ENCODE measurements at places on chromosomes 4 and X. TPM values are rescaled to one million over a fixed set of nuclear protein-coding genes. Genes with fewer than 3 reads are reported as not detected.
A peak's percentile ranks its signal among the peaks of the same experiment; 100 is the strongest.

GRCh38 chr4:47720787-47721186 lies 117.1 kb downstream of the CORIN start:
- H3K27me3 ChIP-seq: no peaks in the 10 kb centered on the region
- no peaks in the 10 kb centered on the region for H3K36me3 ChIP-seq
- no peak overlapping the region for H3K27ac ChIP-seq
- H3K4me1 ChIP-seq: no peaks in the 10 kb centered on the region
- no peak for DNase-seq

DNA sequence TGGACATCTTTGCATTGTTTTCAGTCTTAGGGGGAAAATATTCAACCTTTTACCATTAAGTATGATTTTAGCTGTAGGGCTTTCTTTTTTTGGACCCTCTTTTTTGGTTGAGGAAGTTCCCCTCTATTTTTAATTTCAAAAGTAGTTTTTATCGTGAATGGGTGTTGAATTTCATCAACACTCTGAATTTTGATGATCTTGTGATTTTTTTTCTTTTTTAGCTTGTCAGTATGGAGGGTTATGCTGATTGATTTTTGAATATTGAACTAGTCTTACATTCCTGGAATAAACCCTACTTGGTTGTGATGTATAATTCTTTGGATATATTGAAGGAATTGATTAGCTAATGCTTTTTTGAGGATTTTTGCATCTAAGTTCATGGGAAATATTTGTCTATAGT lies 1.7 kb downstream of the ZNF81 start:
- H3K36me3 ChIP-seq: no peaks in the 10 kb centered on the region
- no peaks in the 10 kb centered on the region for H3K27me3 ChIP-seq
- no peak overlapping the region for H3K4me3 ChIP-seq
- peaks cover 16% of the 10 kb centered on the region for H3K4me1 ChIP-seq
- H3K27ac ChIP-seq: no peak overlapping the region
- DNase-seq: no peak

GRCh38 chr4:150722908-150723362 lies 141.0 kb downstream of the MAB21L2 start:
- H3K4me1 ChIP-seq: no peaks in the 10 kb centered on the region
- H3K27me3 ChIP-seq: no peaks in the 10 kb centered on the region
- no peak for DNase-seq
- no peak overlapping the region for H3K4me3 ChIP-seq

DNA sequence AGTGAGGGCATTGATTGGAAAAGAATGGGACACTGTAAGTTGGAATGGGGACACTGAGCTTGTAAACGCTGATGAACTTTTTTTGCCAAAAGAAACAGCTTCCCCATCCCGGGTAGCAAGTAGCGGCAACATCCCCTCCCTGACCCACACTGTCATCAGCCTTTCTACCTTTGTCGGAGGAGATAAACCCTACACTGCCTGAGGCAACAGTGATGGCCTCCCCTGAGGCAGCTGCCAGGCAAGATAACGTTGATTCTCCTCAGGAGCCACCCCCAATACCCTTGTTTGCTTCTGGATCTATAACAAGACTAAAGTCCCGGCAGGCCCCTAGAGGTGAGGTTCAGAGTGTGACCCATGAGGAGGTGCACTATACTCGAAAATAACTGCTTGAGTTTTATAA lies 10.3 kb upstream of the RAB33B start:
- DNase-seq: no peak
- H3K4me1 ChIP-seq: no peaks in the 10 kb centered on the region
- no peak overlapping the region for H3K4me3 ChIP-seq
- no peaks in the 10 kb centered on the region for H3K36me3 ChIP-seq
- no peak overlapping the region for H3K27ac ChIP-seq

DNA sequence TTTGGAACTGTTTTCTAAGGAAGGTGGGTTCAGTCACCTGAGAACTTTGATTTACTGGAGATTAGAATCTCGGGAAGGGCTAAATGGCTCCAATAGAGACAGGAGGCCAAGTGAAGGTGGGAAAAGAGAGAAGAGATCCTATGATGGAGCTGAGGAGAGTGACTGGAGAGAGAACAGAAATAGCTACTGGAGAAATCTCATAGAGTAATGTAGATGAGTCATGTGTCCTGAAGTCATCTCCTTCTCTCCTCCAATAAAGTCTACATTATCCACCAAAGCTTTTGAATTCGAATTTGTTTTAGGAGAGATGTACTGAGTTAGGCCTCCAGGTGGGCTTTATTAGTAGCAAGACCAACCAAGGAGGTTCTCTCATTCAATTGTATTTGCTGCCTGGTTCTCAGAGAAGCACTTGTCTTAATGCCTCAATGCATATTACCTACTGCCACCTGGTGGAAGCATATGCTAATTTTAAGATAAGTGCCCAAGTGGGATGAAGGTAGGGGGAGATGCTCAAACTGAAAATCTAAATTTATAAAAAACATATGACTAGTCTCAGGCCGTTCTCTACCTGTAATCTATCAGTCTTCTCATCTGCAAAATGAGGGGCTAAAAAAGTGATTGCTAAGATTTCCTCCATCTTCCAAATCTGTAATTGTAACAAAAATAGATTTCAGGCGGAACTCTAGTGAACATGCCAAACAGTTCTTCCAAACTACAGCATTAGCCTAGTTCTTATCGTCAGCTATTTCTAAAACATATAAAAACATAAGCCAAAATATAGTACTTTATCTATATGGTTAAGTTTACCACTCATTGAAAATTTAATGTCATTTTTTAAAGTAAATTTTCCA lies 24.4 kb downstream of the TXK start:
- peaks cover 36% of the 10 kb centered on the region for H3K36me3 ChIP-seq
- peak; percentile 42 for DNase-seq
- H3K27ac ChIP-seq: no peak overlapping the region
- no peak overlapping the region for H3K4me3 ChIP-seq
- no peaks in the 10 kb centered on the region for H3K27me3 ChIP-seq

SHISA3 gene
- total RNA-seq: not detected

Data from CD4-positive, alpha-beta memory T cell (primary cell).